Stimulated activated CD4-positive, alpha-beta T cell treated with anti-CD3 and anti-CD28 coated beads, Interleukin-4, amount 100 ng/mL, for 4 hours (primary cell): ENCODE measurements at places on chromosomes 5 and 9.

GRCh38 chr9:121486043-121486442 lies 13.6 kb downstream of the GGTA1 start:
- DNase-seq = no peak

GRCh38 chr9:101445353-101446029 lies 9.9 kb upstream of the ALDOB start:
- DNase-seq = no peak

DNA sequence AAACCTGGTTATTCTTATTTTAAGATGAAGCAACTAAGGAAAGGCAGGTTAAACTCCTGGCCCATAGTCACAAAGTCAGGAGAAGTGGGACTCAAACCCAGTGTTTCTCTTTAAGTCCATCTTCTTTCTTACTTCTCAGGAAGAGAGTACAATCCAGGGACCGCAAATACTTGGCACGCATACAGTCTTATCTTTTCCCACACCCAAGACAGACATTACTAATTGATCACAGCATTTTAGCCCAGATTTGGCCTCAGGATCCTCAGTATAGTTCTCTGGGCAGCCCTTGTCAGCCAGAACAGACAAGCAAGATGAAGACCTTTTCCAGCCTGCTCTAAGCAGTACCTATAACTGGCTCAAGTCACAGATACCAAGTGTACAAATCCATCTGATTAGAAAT lies 125.5 kb upstream of the RAI14 start:
- no peak for DNase-seq

- DNase-seq = no peak
Measured at GRCh38 chr9:29422438-29422837, 1849.2 kb upstream of the C9orf72 start.

- no peak for DNase-seq
Measured at GRCh38 chr9:94865582-94866452, 139.3 kb downstream of the AOPEP start.

GRCh38 chr9:120616966-120617935 lies 37.3 kb upstream of the CDK5RAP2 start:
- DNase-seq = no peak

GRCh38 chr9:38227061-38227540 lies 158.1 kb upstream of the SHB start:
- DNase-seq = peak; percentile 69

DNA sequence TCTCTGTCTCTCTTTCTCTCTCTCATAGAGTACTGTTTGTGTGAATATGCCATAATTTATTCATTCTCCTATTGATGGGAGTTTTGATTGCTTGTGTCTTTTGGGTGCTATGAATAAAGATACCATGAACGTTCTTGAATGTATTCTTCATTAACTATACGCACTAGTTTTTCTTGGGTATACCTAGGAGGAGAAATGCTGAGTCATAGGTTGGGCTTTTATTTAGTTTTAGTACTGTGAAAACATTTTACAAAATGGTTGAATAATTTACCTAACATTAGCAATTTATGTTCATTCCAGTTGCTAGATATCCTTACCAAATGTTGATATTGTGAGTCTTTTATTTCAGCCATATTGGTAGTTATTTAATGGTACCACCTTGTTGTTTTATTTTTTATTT lies 192.5 kb downstream of the NPR3 start:
- no peak for DNase-seq

DNA sequence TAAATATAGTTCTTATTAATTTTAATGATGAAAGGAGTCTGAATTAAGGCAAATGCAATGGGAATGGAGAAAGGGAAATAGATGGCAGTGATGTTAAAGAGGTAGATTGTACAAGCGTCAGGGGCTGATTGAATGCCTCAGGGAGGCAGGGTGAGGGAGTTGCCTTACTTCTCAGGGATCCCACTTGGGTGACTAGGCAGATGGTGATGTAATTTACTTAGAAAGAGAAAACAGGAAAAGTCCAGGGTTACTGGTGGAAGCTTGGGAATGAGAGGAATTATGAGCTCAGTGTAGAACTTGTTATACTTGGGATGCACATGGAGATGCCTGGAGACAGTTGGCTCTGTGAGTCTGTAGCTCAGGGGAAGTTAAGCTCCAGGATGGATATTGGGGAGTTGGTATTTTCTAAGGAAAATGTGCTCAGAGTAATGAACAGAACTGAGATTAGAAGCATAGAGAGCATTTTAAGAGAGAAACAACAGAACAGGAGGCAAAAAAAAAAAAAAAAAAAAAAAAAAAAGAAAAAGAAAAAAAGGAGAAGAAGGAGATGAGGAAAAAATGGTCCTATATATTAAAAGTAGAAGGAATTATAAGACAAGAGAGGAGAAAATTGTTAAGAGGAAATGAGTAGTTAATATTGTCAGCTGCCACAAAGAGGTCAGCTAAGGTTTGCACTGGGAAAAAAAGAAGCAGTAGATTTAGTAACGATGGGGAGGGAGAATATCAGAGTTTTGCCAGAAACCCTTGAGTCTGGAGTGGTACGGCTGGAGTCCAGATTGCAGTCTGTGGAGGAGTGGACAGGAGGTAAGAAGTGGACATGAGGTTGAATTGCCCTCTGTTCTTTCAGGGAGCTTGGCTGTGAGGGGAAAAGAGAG lies 88.0 kb upstream of the ELL2 start:
- DNase-seq = no peak

GRCh38 chr9:107034831-107035230 lies 171.9 kb downstream of the ZNF462 start:
- DNase-seq = no peak

DNA sequence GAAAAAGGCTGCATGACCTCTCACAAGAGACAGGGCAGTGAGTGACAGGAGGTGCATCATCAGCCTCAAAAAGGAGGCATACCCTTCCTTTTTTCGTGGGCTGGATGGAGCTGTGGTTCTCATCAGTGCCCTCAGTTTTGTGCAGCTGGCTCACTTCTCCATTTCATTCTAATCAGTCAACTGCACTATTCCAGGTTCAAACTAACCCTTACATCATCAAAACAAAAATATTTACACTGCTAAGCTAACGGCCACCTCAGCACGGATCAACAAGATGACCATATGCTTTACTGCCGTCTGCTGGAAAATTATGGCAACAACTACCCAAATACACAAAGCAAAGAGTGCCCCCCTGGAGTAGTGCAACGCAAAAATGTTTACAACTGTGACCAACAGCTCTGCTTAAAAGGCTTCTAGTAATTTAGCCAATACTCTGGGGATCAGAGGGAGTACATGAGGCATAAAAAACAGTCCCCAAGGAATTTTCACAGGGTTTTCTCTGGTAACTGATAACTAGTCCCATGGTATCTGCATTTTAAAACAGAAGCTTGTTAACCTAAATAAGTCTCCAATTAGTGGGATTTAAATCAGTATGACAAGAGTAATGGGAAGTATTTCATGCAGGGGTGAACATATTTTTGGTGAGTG lies 10.8 kb downstream of the KCNV2 start:
- DNase-seq = no peak

DNA sequence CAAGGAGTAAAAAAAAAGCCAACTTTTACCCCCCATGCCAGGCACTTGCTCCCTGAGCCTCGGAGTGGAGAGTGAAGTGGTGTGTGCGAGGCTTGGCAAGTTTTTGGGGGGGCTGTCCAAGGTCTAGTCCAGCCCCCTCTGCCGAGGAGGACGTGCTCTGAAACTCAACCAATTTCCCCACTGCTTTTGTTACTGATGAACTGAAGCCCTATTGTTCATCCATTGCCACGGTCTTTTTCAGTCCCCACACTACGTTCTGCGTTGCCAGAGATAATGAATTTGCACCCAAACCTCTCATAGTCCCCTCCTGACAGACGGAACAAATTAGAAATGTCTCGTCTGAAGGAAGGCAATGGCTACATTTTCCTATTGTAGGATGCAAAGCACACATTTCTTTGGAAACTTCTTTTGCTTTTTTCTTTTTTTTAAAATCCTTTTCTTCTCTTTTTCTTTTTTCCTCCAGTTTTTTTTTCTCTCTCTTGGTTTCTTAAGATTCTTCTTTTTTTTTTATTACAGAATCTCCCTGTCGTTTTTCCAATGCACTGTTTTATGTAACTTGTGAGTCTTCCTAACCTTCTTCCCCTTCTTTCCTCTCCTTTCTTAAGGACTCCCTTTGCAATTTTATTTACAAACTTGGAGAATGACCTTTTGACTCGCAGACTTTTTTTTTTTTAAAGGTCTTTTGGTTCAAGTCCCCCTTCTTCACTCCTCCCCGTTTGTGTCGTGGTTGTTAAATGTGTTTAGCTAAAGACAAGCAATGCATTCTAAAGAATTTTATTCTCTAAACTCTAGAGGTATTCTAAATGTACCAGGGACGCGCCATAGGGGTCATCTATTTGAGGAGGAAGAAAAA lies 209.5 kb downstream of the MEF2C start:
- no peak for DNase-seq

GRCh38 chr5:160311491-160312133 lies 752 bp downstream of the CCNJL start:
- no peak for DNase-seq

GRCh38 chr9:90511711-90512110 lies 130.9 kb downstream of the DIRAS2 start:
- DNase-seq = no peak

DNA sequence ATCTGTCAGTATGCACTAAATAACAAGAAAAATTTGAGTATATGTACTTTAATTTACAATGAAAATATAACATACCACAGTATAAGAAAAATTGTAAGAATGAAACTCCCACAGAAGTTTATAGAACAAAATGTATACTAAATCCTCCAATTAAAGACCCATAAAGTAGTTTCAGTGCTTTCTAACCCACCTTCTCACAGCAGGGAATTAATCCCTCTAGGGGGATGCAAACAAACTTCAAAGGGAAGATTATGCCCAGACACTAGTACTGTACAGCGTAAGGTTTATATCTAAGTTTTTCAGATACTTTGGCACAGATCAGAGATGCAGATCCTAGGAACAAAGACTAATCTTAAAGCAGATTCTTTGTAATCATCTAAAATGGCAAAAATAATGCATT lies 57.2 kb downstream of the DENND1A start:
- DNase-seq = no peak

DNA sequence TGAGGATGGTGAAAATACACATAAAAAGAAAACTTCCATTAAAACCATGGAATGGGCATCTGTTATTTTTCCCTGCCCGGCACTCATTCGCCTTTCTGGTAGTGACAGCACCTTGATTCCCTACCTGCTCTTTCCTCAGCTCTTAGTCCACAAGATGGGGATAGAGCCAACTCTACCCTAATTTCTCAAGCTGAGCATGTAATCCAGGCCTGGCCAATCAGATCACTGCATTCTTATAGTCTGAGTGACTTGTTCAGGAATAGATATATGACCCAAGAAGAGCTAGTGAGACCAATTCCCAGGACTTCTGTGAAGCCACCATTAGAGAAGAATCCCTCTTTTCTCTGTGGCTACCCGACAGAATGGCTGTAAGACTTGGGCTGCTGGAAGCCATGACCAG lies 58.1 kb downstream of the TSSK1B start:
- no peak for DNase-seq

GRCh38 chr9:113454914-113455761 lies 8.4 kb upstream of the RGS3 start:
- DNase-seq = no peak

- DNase-seq = no peak
Measured at GRCh38 chr9:91034521-91034920, 232.9 kb downstream of the SYK start.

- no peak for DNase-seq
Measured at GRCh38 chr9:113837334-113837733, 38.8 kb upstream of the ZNF618 start.

DNA sequence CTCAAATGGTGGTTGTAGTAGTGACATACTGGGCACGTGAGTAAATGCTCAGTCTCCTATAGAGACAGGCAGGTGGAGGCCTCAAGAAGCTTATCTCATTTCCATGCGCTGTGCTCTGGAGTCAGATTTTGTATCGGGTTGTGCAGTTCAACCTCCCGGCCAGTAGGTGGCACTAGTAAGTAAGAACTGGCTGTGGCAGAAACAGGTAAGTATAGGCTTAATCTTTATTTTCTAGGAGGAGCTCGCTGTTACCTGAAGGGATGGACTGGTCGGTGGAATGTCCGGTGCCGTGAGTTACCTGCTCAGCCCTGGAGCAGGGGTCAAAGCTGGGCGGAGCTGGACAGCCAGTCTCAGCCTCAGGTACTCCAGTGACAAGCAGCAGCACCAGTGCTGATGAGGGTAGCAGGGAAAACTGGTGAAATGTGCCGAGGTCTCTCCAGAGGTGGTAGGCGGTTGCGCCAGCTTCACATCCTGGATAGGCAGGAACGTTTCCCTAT lies 880.1 kb upstream of the SEMA6A start:
- peak; percentile 19 for DNase-seq

GRCh38 chr5:53126521-53126920 lies 17.0 kb upstream of the MOCS2 start:
- DNase-seq = no peak

DNA sequence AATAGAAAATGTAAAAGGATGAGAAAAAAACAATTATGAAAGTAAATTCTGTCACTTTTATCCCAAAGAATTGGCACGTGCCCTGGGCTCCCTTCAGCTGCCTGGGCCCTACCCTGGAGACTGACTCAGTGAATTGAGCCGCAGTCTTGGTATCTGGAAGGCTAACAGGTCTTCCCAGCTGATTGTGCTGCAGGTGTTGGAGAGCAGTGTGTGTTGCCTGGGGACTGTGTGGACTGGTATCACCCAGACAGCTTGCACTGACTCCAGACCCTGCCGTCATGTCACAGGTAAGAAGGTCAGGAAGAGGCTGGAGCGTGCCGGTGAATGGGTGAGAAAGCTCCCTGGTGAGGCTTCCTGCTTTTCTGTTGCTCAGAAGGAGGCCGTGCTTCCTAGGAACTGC lies 83.3 kb downstream of the AOPEP start:
- DNase-seq = no peak

DNA sequence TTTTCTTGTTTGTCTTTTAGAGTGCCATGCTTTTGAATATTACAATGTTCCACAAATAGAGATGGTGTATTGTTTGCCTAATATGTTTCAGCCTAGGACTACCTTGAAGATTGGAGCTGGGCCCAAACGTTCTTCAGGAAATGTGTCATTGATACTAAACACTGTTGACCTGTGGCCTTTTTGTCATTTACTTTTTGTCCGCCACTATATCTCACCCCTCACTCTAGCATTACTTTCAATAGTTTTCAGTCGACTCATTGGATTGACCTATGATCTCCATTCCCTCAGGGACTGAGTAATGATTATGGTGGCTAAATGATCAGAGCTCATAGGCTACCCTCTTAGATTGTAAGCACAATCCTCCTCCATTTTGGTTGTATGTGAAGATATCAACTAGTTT lies 115.8 kb downstream of the NUDT12 start:
- no peak for DNase-seq

DNA sequence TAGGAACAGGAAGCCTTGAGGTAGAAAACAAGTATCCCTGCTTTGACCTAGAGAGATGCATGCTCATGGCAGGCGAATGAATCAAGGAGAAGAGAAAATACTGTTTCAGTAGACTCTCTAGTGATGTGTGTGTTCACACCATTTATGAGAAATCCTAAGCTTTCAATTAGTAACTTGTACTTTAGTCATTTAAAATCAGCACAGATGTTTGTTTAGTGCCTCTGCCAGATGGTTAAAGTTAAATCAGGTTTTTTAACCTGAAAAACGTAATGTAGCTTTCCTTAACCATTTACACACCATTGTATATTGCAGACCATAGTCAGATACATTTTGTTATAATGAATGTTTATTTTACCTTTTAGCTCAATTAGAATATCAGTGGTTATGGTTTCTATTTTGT lies 5.0 kb downstream of the TJP2 start:
- DNase-seq = no peak
